ENCODE measurements at places on chromosomes 5 and 9. TPM values are rescaled to one million over a fixed set of nuclear protein-coding genes. Genes with fewer than 3 reads are reported as not detected.

DNA sequence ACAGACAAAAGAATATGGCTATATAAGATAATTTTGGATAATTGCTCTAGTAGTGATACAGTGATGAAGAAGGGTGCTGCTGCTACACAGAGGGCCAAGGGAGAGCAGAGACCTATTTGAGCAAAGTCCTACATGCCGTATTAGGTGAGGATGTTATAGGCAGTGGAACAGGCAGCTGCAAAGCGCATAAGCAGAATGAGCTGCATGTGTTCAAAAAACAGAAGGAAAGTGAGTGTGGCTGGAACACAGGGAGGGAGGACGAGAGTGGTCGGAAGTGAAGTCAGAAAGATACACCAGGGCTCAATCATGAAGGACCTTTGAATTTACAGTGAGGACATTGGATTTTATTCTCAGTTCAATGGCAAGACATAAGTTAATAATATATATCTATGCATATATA lies 35.4 kb downstream of the ITGA2 start:
- DNase-seq: no peak
- no peaks in the 10 kb centered on the region for H3K27me3 ChIP-seq
- H3K4me3 ChIP-seq: no peak overlapping the region
- H3K36me3 ChIP-seq: no peaks in the 10 kb centered on the region
- no peaks in the 10 kb centered on the region for H3K4me1 ChIP-seq

DNA sequence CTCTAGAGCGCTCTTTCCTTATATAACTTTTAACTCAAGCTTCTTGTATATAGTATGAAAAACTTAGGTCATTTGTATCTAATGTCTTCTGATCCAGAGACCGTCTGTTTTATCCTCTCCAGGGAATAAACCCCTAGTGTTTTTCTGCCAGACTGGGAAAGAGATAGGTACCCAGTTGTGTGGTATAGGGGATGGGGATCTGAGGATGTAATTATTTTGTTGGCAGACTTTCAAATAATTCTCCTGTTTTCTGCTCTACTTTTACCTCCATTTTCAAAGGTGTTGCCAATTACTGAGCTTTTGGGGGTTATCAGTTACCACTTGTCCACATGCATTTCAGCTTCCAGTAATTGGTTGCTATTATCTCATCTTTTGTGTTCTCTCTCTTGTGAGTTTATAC lies 17.9 kb downstream of the CCDC171 start:
- no peak for DNase-seq
- no peak overlapping the region for H3K27ac ChIP-seq
- H3K36me3 ChIP-seq: no peaks in the 10 kb centered on the region
- H3K4me1 ChIP-seq: no peaks in the 10 kb centered on the region

- H3K4me1 ChIP-seq: no peaks in the 10 kb centered on the region
- H3K4me3 ChIP-seq: no peak overlapping the region
- H3K27me3 ChIP-seq: no peaks in the 10 kb centered on the region
- H3K36me3 ChIP-seq: no peaks in the 10 kb centered on the region
Measured at GRCh38 chr5:57986761-57987341, 473.0 kb downstream of the PLK2 start.

GRCh38 chr9:109050444-109050843 lies 37.1 kb upstream of the CTNNAL1 start:
- no peaks in the 10 kb centered on the region for H3K27me3 ChIP-seq
- H3K36me3 ChIP-seq: peaks cover 51% of the 10 kb centered on the region
- H3K4me1 ChIP-seq: no peaks in the 10 kb centered on the region
- DNase-seq: no peak
- no peak overlapping the region for H3K4me3 ChIP-seq
- no peak overlapping the region for H3K27ac ChIP-seq

DNA sequence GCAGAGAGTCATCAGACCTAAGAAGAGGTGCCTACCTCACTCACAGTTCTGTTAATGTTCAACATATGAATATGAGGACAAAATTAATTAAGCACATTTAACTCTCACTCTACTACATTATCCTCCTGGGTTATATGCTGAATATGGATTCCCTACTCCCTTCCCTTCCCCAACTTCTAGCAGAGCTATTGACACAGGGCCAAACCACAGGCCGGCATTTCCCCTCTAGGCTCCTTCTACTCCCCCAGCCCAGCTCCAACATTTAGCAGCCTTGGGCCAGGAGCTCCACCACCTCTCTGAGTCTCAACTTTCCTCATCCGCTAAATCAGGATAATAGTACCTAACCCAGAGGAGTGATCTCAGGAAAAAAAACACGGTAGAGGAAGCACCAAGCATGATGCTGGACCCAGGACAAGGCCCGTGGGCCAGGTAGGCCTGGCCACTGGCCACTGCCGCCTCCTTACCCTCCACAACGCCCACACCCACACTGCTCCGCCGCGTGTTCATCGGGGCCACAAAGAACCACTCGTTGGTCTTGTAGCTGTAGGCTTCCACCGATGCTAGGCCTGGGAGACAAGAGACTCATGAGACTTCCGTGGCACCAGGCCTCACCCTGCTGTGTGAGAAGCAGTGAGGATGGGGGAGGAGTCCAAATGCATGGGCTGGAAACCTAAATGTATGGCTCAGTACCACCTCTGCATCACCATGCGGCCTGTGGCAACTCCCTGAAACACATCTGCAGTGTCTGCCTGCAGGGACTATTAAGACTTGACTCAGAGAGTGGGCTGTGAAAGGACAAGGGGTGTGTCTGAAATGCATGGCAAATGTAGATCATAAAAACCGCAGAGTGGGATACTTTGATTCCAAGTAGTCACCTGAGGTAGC lies 98.8 kb downstream of the KLHL3 start:
- H3K36me3 ChIP-seq: peaks cover 4% of the 10 kb centered on the region
- no peaks in the 10 kb centered on the region for H3K27me3 ChIP-seq
- no peak overlapping the region for H3K4me3 ChIP-seq
- H3K27ac ChIP-seq: no peak overlapping the region
- DNase-seq: no peak
- no peaks in the 10 kb centered on the region for H3K4me1 ChIP-seq

- no peak overlapping the region for H3K27ac ChIP-seq
- H3K4me1 ChIP-seq: peaks cover 4% of the 10 kb centered on the region
- H3K4me3 ChIP-seq: no peak overlapping the region
- no peak for DNase-seq
- no peaks in the 10 kb centered on the region for H3K36me3 ChIP-seq
- H3K27me3 ChIP-seq: no peaks in the 10 kb centered on the region
Measured at GRCh38 chr9:5632540-5632939, 3.6 kb downstream of the RIC1 start.

DNA sequence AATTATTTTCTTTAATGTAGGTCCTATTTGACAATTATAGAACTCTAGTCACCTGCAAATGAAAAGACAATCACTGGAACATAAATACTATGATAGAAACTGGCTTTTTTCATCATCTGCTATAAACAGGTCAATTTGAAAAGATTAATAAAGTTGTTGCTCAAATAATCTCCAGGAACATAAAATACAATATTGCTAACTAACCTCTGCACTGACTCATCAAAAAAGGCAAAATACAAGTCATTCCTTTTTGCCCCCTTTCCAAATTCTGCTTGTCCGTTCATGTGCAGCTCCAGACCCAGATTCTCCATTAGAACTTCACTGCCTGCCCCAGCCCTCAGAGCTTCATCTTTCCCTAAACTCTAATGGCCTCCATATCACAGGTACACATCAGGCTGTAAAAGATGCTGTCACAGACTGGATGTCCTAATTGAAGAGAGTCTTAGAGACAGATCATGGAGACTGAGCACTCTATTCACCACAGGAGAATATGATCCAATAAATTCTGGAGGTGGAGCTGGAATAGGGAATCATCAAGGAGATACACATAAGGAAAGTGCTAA lies 1.6 kb downstream of the DCTN4 start:
- no peak for DNase-seq
- peaks cover 38% of the 10 kb centered on the region for H3K36me3 ChIP-seq
- no peaks in the 10 kb centered on the region for H3K27me3 ChIP-seq
- peak overlapping the region; percentile 24 for H3K27ac ChIP-seq

- peak overlapping the region; percentile 82 for H3K27ac ChIP-seq
- H3K4me3 ChIP-seq: peak overlapping the region; percentile 49
- no peaks in the 10 kb centered on the region for H3K27me3 ChIP-seq
- H3K4me1 ChIP-seq: peaks cover 38% of the 10 kb centered on the region
- H3K36me3 ChIP-seq: peaks cover 4% of the 10 kb centered on the region
Measured at GRCh38 chr5:39202597-39203274, 16.6 kb downstream of the FYB1 start.

DNA sequence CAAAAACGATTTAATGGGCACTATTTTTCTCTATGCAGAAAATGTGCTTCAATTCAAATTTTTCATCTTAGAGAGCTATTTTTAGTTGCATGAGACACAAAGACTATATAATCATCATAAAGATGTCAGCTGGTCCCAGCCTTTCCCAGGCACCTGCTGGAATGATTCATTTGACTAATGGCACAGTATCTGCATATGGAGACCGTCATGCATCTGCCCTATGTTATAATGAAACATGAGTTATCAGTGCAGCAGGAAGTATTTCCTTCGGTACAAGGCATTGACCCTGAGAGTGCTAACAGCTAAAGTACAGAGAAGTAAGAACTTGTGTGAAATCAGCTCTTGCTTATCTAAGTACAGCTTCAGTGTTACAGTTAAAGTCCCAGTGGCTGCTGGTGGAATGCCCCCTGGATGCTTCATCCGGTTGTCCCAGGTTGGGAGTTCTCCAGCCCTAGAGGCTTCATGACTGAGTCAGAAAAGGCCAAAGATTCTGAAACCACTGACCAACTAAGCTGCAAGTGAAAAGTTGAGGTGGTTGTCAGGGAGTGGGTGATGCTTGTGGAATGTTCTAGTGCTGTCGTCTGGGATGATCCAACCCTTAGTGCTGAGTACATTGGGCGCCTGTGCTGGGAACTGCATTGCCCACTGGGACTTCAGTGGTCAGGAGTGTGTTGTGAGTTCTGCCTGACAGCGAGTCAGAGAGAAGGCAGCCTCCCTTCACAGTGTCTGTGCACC lies 57.2 kb downstream of the MTRR start:
- H3K27ac ChIP-seq: no peak overlapping the region
- no peaks in the 10 kb centered on the region for H3K27me3 ChIP-seq
- no peak for DNase-seq
- H3K4me1 ChIP-seq: no peaks in the 10 kb centered on the region
- no peak overlapping the region for H3K4me3 ChIP-seq

GRCh38 chr5:139147483-139148087 lies 50.6 kb downstream of the SIL1 start:
- H3K36me3 ChIP-seq: no peaks in the 10 kb centered on the region
- no peaks in the 10 kb centered on the region for H3K27me3 ChIP-seq
- no peak for DNase-seq
- no peak overlapping the region for H3K4me3 ChIP-seq
- H3K27ac ChIP-seq: no peak overlapping the region

GRCh38 chr5:930866-931265 lies 38.2 kb downstream of the TRIP13 start:
- no peak for DNase-seq
- H3K27ac ChIP-seq: no peak overlapping the region
- H3K27me3 ChIP-seq: peaks cover 7% of the 10 kb centered on the region
- peaks cover 7% of the 10 kb centered on the region for H3K4me1 ChIP-seq
- H3K36me3 ChIP-seq: no peaks in the 10 kb centered on the region

Gene STOM
- total RNA-seq: 241 TPM

Gene OR4F3
- total RNA-seq: not detected

Gene PCSK1
- not detected for total RNA-seq

Gene CXXC5
- total RNA-seq: 124 TPM

Gene AGPAT2
- 12.0 TPM for total RNA-seq

Gene ARID3C
- 0.24 TPM for total RNA-seq

Gene CYSRT1
- total RNA-seq: not detected

Gene NREP
- total RNA-seq: 7.6 TPM

Gene ORM2
- not detected for total RNA-seq

Gene UNC5A
- total RNA-seq: not detected
